NAMALWA (cell line): ENCODE measurements at places on chromosomes 1 and 21.

DNA sequence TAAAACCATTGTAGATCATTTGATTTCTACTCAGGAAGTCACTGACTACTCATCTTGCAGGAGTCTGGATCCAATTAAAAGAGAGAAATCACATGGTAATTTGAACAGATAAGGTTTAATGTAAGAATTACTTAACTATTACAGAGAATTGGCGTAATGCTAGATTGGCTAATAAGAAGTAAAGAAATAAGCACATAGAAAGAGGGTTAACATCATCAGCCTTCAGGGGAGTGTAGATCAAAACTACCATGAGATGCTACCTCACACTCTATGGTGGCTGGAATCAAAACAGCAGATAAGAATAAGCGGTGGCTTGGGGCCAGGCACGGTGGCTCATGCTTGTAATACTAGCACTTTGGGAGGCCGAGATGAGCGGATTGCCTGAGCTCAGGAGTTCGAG lies 11.7 kb downstream of the ST3GAL3 start:
- DNase-seq: no peak

DNA sequence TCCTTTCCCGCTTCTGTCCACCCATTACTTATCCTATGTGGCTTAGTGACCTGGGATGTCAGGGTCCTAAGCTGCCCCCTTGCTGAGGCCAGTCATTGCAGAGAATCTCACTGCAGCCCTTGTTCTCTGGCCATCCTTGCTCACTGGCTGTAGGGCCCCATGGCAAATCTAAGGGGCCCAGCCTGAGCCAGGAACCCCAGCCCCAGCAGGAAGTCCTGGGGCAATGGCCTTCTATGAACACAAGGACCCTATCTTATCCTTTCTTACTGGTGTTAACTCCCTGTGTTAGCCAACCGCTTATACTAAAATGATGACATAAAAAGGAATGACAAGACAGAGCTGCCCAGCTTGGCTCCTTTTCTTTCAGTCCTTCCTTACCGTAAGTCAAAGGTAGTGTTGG lies 29.9 kb downstream of the DHCR24 start:
- no peak for DNase-seq

DNA sequence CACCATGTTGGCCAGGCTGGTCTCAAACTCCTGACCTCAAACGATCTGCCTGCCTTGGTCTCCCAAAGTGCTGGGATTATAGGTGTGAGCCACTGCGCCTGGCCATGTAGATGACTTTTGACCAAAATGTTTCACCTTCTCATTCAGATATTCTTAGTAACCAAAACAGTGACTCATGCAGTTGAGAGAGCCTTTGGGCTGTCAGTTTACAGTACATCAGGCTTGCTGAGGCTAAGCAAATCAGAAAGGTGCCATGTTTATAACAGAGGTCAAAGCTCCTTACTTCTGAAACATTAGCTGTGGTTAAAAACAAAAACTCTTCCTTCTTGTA lies 21.0 kb downstream of the CNIH4 start:
- no peak for DNase-seq

GRCh38 chr1:228794173-228794572 lies 58.9 kb downstream of the RHOU start:
- DNase-seq: no peak

GRCh38 chr1:99397029-99397428 lies 132.7 kb downstream of the PLPPR4 start:
- DNase-seq: no peak
